ENCODE measurements at places on chromosomes 13 and 19.

DNA sequence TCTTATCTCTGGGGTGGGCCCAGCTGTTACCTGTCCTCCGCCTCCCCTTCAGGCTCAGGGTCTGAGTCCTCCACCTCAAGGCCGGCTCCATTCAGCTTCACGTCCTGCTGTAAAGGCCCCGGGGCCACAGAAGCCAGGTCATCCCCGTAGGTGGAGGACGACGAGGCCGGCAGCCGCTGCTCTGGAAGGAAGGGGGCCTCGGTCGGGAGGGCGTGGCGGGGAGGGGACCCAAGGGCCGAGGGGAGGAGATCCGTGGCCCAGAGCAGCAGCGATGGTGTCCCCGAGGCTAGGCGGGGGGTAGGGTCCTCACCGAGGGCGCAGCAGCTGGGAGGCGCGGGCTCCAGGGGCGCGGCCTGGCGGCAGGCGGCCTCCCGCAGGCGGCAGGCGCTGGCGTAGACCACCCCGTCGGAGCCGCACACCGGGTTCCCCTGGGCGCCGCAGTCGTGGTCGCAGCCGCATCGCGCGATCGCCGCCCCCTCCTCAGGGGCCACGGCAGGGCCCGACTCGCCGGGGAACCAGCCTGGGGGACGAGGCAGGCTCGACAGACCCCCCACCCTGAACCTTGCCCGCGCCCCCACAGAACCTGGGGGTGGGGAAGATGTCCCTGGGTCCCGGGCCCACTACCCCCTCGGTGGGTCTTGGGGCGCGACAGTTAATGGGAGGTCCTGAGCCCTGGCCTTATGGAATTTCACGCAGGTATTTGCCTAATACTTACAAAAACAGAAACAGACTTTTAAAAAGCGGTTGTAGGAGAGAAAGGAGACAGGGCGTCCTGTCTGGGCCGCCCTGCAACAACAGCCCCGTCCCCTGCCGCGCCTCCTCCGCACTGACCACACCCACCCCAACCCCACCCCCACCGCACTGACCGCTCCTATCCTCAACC, 7.6 kb downstream of the F2RL3 start:
- no peak for DNase-seq

GRCh38 chr13:79456051-79456450, 24.9 kb upstream of the NDFIP2 start:
- DNase-seq: no peak

GRCh38 chr13:75492389-75492788, 10.4 kb upstream of the TBC1D4 start:
- no peak for DNase-seq

- DNase-seq: no peak
Measured at GRCh38 chr13:23817830-23818229, 71.4 kb downstream of the MIPEP start.

- DNase-seq: no peak
Measured at GRCh38 chr13:44373601-44374347, at the start of gene SERP2. Gene SERP2 (plus strand): TSS chr13:44373824. CDS start chr13:44374026, 202 bp downstream.

DNA sequence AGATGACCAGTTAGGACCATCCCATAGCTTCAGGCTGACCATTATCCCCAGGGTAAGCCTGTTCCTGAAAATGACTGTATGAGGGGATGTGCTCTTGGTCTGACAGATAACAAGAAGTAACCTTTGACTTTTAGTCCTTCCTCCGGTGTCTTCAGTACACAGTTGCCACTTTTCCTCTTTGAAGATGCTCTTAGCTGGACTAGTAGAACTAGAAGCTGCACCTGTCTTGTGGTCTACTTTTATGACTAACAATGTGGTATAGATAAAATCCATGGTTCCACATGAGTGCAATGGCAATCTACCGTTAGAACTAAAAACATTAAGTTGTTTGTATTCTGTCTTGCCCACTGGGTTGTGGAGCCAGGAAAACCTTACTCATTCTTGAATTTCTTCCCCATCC, 5.9 kb upstream of the RUBCNL start:
- no peak for DNase-seq

- no peak for DNase-seq
Measured at GRCh38 chr19:54364775-54365257, at the start of gene LAIR1. Gene LAIR1 (minus strand): TSS chr19:54364931. CDS start chr19:54364804, 127 bp downstream.

GRCh38 chr19:48290401-48290770, 20.5 kb downstream of the ZNF114 start:
- no peak for DNase-seq

GRCh38 chr13:27559719-27560118, 60.6 kb downstream of the LNX2 start:
- no peak for DNase-seq

- DNase-seq: no peak
Measured at GRCh38 chr19:8684001-8684902, 14.3 kb downstream of the ACTL9 start.

- no peak for DNase-seq
Measured at GRCh38 chr13:78597602-78597932, 5.8 kb downstream of the POU4F1 start.

GRCh38 chr19:19068659-19069654, 5.2 kb downstream of the SLC25A42 start:
- no peak for DNase-seq

DNA sequence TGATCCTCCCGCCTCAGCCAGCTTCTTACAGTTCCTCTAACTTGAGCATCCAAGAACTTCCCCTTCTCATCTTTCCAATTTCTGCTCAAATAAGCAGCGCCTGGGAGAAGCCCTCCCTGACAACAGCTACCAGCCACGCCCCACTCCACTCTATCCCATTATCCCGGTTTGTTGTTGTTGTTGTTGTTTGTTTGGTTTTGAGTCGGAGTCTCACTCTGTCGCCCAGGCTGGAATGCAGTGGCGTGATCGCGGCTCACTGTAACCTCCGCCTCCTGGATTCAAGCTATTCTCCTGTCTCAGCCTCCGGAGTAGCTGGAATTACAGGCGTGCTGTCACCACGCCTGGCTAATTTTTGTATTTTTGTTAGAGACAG, 822 bp upstream of the PTPRS start:
- no peak for DNase-seq

GRCh38 chr19:52191389-52191788, 1.5 kb downstream of the PPP2R1A start:
- DNase-seq: no peak

- DNase-seq: no peak
Measured at GRCh38 chr19:3359919-3360420, 6.4 kb upstream of the NFIC start.

DNA sequence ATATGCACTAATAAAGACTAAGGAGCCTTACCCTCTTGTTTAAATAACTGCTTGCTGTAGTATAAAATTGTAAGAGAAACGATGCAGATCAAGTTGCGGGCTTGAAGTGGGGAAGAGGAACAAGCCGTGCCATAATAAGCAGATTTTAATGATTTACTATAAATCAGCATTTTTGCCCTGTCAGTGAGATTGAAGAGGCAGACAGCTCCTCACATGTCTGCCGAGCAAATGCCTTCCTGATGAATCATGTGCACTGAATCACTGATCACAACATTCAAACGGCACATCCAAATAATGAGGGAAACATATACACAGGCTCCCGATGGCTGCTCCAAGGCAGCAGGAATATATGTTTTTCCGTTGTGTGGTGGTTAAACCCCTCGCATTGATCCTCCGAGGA, 282.9 kb downstream of the TSHZ3 start:
- no peak for DNase-seq

DNA sequence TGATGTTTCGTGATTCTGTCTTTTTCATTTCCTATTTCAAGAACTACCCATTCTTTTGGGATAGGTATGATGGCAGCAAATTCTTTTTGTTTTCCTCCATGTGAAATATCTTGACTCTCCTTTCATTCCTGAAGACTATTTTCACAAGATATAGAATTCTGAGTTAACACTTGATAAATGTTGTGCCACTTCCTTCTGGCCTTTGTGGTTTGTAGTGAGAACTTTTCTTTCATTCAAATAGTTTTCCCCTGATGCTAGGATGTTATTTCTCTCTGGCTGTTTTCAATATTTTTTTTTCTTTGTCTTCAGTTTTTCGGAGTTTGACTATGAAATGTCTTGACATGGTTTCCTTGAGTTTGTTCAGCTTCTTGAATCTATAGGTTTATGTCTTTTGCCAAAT, 8.3 kb upstream of the TUBGCP3 start:
- DNase-seq: no peak

DNA sequence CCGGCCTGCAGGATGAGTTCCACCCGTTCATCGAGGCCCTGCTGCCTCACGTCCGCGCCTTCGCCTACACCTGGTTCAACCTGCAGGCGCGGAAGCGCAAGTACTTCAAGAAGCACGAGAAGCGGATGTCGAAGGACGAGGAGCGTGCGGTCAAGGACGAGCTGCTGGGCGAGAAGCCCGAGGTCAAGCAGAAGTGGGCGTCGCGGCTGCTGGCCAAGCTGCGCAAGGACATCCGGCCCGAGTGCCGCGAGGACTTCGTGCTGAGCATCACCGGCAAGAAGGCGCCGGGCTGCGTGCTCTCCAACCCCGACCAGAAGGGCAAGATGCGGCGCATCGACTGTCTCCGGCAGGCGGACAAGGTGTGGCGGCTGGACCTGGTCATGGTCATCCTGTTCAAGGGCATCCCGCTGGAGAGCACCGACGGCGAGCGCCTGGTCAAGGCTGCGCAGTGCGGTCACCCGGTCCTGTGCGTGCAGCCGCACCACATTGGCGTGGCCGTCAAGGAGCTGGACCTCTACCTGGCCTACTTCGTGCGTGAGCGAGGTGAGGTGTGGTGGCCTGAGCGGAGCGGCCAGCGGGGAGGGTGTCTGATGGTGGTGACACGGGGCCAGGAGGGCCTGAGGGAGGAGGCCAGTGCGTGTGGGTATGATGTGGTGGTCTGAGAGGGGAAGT, 15.5 kb downstream of the NFIC start:
- no peak for DNase-seq

GRCh38 chr19:16825312-16826052, 3.7 kb upstream of the SIN3B start:
- DNase-seq: no peak

DNA sequence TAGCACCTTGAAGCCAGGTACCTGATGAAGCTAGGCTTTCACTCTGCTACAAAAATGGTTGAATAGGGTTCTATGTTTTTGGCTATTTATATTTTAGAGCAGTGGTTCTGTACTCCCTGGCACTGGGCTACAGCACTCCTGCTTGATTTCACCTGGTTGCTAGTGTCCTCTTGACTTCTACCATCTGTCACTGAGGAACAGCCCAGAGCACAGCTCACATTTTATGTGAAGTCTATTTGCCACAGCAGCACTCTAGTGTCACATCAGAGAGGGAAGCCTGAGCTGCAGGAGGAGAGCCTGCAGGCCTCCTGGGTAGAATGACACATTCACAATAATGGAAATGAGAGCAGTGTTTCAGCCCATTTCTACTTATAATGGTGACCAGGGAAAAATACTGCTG, 184.2 kb downstream of the ZNF486 start:
- no peak for DNase-seq

DNA sequence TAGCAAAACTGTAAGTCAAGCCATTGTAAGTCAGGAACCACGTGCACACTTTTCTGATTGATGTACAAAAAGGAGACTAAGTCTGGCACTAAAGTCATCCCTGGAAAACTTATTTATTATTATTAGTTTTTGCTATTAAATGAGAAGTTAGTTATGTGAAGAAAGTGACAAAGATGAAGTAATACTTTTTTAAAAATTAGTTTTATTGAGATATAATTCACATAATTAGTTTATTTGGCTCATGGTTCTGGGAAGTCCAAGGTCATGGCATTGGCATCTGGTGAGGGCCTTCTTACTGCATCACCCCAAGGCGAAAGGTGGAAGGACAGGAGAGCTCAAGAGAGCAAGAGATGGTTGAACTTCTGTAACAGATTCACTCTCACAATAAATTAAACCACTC, 36.9 kb downstream of the GARRE1 start:
- DNase-seq: no peak

DNA sequence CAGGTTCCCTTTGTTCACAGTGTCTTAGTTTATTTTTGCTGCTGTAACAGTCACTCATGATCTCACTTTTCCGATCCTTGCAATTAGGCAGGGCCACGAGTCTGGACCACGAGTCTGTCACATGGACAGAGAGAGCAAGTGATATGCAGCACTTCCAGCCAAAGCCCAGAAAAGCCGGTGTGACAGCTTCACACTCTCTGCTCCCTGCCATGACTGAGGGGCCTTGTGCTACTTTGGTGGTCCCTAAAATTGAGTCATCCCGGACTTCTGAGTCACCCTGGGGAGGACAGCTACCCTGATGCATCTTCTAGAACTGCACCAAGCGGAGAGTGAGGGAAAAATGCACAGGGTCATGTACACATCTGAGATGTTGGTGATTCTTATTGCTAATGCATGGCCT, 179.6 kb downstream of the EFNB2 start:
- no peak for DNase-seq

DNA sequence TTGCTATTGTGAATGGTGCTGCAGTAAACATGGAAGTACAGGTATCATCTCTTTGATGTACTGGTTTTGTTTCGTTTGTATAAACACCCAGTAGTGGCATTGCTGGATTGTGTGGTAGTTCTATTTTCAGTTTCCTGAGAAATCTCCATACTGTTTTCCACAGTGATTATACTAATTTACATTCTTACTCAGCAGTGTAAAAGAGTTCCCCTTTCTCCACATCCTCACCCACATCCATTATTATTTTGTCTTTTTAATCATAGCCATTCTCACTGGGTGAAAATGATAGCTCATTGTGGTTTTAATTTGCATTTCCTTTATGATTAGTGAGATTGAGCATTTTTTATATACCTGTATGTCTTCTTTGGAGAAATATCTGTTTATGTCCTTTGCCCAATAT, 62.3 kb upstream of the PARP4 start:
- no peak for DNase-seq

GRCh38 chr13:19173752-19174151, 7.9 kb downstream of the TUBA3C start:
- DNase-seq: no peak

GRCh38 chr13:62418872-62419271, 1003.2 kb upstream of the PCDH20 start:
- no peak for DNase-seq

DNA sequence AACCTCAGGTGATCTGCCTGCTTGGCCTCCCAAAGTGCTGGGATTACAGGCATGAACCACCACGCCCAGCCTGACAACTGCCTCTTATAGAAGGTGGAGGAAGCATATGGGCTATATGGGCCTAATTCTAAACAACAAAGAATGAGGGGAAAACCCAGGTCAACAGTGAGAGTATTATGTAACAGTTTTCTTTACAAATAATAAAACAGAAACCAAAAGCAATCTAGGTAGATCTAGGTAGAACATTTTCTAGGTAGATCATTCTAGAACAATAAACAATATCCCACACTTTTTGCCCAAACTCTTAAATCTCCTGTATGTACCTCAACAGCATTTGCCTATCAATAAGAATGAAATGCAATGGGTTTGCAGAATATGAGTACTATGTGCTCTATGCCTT, 267.4 kb downstream of the ABCC4 start:
- no peak for DNase-seq
